ENCODE measurements at places on chromosomes 6 and 20.

- DNase-seq = no peak
These were observed 85.2 kb upstream of the MYL9 start for GRCh38 chr20:36455972-36456625.

- DNase-seq = no peak
These were observed 346.6 kb downstream of the C6orf118 start for GRCh38 chr6:164962805-164963204.

DNA sequence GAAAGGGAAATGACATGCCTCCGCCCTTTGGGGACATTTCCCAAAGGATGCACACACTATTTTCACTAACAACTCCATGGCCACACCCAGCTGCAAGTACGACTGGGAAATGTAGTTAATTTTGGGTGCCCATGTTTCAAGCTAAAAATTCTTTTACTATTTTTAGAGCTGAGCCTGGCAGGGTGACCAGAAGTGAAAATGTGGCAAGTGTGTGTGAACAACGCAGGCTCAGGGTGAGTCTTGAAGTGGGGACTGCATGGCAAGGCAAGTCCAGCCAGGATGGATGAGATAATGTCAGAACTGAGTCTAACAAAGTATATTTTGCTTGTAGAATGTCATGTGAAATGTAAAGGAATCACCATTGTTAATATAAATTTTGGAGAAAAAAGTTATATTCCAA, 17.0 kb upstream of the CD109 start:
- DNase-seq = no peak

- no peak for DNase-seq
These were observed 1091.1 kb upstream of the GJE1 start for GRCh38 chr6:141041596-141042087.

DNA sequence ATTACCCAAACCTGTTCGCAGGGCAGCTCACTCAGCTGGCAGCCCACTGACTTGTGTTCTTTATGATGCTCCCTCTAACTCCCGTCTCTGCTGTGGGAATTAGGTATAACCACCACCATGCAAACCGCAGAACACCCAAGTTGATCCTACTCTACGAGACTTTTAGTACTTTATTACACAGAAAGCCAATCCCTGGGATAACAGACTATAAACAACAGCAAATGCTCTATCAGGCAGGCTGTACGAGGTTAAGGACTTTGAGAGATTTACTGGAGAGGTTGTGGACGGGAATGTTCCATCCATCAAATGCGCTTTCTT, 241.1 kb downstream of the FOXC1 start:
- no peak for DNase-seq

GRCh38 chr6:111663692-111664564, 58.2 kb upstream of the TRAF3IP2 start:
- peak; percentile 72 for DNase-seq

DNA sequence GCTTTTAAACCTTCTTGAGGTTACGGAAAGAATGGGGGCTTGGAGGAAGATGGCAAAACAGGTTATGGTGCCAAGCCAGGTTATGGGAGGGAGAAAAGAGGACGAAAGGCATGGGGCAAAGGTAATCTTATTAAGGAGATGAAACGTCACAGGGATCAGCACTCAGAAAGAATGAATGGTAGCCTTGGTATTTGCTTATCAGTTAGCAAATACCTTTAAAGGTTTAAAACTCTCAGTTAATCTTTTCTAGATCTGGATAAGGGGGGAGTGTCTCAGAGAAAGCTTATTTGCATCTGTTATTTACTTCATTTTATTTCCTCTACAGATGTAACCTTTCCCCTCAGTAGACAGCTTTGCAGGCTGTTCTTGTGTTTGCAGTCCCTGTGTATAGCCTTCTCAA, 55.5 kb upstream of the EEF1E1 start:
- DNase-seq = no peak

Measured in SK-N-DZ (cell line).